ENCODE measurements at places on chromosomes 5 and 9.

DNA sequence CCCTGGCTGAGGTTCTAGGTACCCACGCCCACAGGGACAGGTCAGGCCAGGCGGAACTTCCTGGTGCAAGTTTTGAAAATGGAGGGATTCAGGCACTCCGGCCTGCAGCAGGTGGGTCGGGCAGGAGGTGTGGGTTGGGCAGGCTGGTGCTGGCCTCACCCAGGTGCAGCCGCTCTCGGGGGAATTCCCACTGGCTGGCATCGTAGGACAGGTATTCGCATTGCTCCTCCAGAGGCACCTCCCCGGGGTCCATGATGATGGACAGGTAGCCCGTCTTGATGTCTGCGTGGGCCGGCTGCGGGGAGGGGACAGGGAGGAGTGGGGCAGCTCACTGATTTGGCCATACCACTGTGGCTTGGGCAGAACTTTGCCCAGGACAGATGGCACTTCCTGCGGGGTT, 28.7 kb upstream of the SCGB3A1 start:
- no peak for DNase-seq

DNA sequence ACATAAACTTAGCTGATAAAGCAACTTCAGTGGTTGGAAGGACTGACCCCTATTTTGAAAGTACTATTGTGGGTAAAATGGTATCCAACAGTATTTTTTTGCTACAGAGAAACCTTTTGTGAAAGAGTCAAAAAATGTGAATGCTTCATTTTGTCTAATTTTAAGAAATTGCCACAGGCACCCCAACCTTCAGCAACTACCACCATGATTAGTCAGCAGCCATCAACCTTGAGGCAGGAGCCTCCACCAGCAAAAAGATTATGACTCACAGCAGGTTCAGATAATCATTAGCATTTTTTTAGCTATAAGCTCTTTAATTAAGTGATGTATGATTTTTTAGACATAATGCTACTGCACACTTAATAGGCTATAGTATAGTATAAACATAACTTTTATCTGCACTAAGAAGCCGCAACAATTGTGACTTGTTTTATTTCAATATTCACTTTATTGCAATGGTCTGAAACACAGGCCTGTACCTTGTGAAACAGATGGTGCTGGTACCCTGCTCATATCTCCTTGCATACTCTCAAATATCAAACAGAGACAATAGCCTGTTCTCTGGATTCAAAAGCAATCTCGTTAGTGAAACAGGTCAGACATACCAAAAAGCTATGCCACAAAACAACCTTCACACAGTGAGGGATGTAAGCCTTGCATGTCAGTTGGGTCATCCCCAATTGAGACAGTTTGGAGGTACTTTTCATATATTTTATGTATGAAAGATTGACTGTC, 261.2 kb upstream of the FAM174A start:
- no peak for DNase-seq

DNA sequence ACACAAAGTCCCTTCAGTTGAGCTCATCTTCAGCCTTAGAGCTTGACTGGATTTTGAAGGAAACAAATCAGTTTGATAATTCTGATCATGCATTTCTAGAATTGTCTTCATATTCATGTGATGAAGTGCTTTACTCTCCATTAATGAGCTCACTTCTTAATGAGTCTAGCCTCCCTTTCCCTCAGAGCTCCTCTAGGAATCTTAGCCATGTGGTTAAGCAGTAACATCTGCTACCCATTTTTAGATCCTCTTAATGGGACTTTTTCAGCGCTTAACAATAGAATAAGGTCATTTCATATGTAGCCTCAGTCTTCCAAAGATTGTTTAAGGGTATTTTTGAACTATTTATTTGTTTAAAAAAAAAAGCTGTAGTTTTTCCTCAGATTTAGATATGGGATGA, 36.9 kb upstream of the LURAP1L start:
- no peak for DNase-seq

DNA sequence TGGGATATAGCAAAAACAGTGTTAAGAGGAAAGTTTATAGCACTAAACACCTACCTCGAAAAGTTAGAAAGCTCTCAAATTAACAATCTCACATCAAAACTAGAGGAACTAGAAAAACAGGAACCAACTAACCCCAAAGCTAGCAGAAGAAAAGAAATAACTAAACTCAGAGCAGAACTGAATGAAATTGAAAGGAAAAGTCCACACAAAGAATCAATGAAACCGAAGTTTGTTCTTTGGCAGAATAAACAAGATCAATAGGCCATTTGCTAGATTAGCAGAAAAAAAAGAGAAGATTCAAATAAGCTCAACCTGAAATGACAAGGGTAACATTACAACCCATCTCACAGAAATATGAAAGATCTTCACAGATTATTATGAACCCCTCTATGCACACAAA, 234.8 kb upstream of the ISL1 start:
- DNase-seq = no peak

GRCh38 chr5:140398379-140398811, 3.2 kb upstream of the ANKHD1 start:
- DNase-seq = no peak

GRCh38 chr5:151002250-151002649, 18.1 kb upstream of the GPX3 start:
- no peak for DNase-seq

DNA sequence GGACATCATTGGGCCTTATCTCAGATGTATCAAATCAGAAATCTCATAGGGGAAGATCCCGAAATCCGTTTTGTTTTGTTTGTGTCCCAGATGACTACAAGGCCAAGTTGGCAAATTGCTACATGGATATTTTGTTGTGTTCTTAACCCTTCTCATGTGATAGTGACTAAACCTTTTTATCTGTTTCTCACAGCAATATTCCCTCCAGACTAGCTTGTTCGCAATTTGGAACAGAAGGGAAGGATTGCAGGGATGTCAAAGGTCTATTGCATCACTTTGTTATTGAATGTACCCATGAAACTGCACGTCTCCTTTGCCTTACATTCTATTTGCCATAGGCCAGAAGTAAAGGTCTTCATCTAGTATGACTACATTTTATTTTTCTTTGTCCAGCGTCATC, 453.9 kb downstream of the NFIB start:
- no peak for DNase-seq

DNA sequence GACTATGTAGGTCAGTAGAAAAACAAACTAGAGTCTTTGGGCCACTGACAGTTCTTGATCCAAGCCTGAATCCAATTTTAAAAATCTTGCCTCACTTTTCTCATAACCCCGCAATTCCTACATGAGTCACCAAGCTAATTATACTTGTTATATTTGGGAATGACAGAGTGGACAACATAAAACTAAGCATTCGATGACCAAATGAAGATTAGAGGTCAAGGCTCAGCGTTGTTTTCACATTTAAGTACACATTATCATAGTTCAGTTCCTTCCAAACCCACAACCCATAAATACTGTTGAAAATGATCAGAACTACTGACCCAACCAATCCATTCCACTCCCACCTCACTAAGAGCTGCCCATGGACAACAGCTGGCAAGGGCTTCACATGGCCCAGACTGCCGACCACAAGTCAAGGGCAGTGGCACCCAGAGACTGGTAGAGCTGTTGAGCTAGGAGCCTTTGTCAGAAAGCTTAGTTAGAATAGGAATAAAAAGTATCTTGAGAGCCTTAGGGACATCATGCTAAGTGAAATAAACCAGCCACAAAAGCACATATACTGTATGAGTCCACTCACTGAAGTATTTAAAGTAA, 64.2 kb downstream of the MYO10 start:
- DNase-seq = no peak

DNA sequence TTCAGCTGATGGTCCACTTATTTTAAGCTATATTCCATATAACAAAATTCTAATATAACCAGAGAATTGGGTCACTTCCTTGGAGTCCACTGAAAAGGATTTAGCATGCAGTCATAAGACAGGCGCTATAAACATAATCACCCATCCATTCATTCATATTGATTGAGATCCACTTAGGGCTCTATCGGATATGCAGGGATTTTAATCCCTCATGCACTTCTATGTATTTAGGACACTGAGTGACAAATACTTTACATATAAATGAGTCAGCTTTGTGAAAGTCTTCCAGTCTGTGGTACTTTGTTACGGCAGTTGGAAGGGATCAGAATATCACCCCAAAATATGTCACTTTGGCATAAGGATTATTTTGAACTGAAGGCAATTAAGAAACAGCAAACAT, 127.3 kb upstream of the ZNF608 start:
- no peak for DNase-seq

DNA sequence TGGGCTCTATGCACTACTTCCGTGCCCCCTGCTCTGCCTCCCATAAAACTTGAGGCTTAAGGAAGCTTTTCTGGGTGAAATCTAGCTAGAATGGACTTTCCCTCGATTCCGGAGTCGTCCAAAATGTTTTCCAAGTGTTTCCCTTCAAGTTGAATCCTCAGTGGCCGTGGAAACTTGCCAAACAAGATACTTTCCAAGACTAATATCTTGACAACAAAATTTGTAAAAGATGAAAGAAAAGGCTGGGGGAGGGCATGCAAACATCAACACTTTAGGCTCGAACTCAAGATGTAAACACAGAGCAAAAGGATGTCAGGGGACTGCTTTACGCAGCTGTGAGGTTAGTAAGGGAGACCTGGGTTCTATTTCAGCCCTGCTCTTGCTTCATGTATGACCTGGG, 482.8 kb upstream of the KLF4 start:
- no peak for DNase-seq

- no peak for DNase-seq
Measured at GRCh38 chr9:18689921-18690320, 216.0 kb downstream of the ADAMTSL1 start.

GRCh38 chr5:5826911-5827310, 404.4 kb downstream of the ICE1 start:
- no peak for DNase-seq

GRCh38 chr9:21320465-21320864, 14.7 kb downstream of the KLHL9 start:
- DNase-seq = no peak

- DNase-seq = no peak
Measured at GRCh38 chr5:580436-580835, 31.7 kb upstream of the CEP72 start.

DNA sequence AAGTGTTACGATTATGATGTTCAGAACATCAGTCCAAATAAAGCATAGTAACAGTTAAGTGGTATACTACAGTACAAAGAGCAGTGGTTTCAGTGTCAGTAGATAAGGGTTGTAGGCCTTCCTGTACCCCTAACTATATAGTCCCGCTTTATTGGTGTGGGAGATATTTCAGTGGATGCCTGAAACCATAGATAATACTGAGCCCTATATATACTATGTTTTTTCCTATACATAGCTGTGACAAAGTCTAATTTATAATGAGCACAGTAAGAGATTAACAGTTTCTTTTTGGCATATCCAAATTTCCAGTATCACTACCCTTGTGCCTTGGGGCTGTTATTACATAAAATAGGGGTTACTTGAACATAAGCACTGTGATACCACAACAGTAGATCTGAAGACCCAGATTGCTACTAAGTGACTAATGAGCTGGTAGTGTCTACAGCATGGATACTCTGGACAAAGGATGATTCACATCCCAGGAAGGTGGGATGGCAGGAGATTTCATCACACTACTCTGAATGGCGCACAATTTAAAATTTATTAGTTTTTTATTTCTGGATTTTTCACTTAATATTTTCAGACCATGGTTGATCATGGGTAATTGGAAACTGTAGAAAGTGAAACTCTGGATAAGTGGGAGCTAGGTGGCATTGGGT, 119.3 kb downstream of the RPS23 start:
- no peak for DNase-seq

GRCh38 chr5:59500014-59500413, 393.5 kb downstream of the PDE4D start:
- no peak for DNase-seq

GRCh38 chr5:17343675-17344074, 126.2 kb downstream of the BASP1 start:
- no peak for DNase-seq

DNA sequence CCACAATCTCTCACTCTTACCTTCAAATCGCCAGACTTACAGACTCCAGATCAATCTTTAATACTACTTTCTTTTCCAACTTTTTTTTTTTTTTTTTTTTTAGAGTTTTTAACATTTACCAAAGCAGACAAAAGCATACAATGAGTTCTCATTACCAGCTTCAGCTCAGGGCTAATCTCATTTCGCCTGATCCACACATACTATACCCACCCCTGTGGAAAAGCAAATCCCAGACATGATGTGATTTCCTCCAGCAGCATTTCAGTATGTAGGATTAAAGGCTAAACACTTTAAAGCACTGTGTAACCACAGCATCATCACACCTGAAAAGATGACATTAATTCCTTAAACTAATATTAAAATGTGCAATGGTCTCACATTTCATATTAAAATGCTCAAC, 138.8 kb upstream of the RETREG1 start:
- no peak for DNase-seq

DNA sequence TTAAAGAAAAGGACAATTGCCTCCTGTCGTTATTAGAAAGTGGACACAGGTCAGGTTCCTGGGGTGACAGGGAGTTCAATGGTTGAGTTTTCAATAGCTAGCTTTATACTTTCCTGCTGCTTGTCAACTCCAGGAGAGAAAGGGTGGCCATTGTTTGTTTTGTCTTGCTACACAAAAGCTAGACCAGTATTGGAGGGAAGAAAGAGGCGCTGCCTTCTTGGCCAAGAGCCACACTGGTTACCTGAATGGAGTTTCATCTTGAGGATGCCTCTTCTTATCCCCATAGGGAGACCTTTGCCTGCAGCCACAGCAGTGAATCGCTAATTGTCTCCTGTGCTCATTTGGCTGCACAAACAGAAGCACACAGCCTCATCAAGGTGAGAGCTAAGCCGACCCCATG, 279.4 kb upstream of the GRIA1 start:
- DNase-seq = no peak

DNA sequence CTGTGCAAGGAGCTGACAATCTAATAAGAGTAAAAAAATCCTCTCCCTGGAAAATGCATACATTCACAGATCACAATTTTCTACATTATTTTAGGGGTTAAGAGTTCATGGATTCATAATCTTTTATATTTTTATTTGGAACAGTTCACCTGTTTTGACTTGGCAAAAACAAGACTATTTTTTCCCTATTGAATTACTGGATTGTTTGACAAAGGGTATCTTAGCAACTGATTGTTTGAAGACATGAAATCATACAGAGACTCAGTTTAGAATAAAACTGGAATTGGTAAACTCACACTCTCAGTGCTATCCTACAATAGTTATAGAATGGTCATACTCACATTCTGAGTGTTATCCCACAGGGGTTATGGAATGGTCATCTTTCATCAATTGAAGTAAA, 358.2 kb upstream of the PTGER4 start:
- no peak for DNase-seq
